ENCODE measurements at places on chromosomes 13 and 19. TPM values are rescaled to one million over a fixed set of nuclear protein-coding genes. Genes with fewer than 3 reads are reported as not detected.

FARP1 gene
- 14.8 TPM for total RNA-seq

TJP3 gene
- total RNA-seq, result 0.49 TPM

ZNF726 gene
- total RNA-seq, result 1.0 TPM

C1QTNF9B gene
- not detected for total RNA-seq

PSG2 gene
- total RNA-seq, result not detected

CD33 gene
- not detected for total RNA-seq

CBY2 gene
- not detected for total RNA-seq

CLC gene
- total RNA-seq, result not detected

FUT1 gene
- total RNA-seq, result 0.03 TPM

MAP3K10 gene
- total RNA-seq, result 14.2 TPM

CEACAM5 gene
- total RNA-seq, result 1.7 TPM

IGFL4 gene
- 0.37 TPM for total RNA-seq

Data from A549 treated with GW870086 at 1 μM for 4 hours (cell line).